ENCODE measurements at places on chromosomes 7 and 10.

DNA sequence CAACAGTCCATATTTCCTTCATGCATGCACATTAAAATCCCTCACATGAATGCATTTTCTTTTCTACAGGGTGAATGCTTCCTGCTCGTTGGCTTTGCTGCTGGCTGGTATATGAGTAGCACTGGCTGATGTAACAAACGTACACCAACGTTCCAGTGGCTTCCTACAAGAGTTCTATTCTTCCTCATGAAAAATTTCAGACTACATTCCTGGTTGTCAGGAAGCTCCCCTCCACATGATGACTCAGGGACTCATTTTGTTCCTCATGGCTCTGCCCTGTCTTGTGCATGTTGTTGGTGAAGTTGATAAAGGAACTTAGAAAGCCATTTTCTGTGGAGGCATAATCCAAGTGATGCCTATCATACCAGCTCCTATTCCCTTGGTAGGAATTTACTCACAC is 470.7 kb upstream of the KLF6 start:
- peak; percentile 43 for DNase-seq

DNA sequence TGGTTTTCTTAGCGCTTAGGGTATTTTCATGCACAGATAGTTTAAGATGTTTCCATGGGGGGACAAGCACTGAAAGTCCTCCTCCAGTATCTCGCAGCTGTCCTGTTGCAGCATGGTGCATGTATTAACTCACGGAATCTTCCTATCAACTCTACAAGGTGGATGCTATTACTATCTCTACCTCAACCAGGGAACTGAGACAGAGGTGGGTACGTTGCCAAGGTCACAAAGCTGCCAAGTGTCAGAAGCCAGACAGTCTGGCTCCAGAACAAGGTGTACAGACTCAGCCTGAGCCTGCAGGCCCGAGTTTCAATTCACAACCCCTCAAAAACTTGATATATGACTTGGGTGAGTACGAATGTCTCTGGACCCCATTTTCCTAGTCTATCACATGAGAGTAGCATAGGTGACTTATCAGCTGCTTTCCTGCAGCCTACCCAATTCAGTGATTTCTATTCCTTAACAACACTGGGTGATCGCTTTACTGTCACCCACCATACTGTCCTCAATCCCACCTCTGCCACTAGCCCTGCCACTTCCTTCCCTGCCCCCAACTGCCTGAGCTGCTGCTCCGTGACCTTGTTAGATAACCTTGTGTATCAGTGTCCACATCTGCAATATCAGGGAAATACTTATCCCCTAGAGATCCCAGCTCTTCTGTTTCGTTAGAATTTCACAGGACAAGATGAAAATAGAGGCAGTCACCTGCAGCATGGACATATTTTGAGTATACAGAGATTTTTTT is 92.1 kb downstream of the ABCC2 start:
- DNase-seq: no peak

DNA sequence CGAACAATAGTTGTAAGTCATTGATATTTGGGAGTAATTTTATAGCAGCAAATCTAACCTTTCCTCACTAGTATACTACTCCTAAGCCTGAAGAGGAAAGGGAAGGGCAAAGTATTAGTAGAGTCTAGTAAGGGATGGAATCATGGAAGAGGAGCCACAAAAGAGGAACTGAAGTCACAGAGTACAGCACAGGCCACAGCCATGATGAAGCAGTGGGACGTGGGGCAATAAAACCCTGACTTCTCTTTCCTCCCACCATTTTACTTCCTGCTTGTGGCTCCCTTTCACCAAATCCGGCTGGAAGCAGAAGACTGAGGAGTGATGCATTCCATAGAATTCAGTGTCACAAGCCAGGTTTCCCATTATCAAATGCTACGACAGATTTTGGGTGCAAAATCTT is 58.7 kb downstream of the CABCOCO1 start:
- DNase-seq: no peak

DNA sequence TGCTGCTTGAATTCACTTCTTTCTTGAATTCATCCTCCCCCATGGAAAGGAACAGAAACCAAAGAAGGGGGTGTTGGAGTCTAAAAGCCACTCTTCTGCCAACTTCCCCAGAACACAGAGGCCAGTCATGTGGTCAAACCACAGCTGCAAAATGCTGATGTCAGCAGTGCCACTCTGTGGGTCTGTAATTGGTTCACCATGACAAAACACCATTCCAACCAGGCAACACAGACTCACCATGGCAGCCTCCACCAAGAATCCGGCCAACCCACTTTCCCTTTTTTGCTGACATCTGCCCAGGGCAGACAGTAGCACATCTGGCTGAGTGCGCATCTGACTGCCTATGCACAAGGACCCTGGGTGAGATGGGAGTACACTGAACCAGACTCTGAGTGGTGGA is 16.8 kb downstream of the OSBPL3 start:
- DNase-seq: peak; percentile 46

GRCh38 chr10:97063271-97063982 is 122.3 kb downstream of the SLIT1 start:
- DNase-seq: no peak

- no peak for DNase-seq
Measured at GRCh38 chr10:22656036-22656435, 58.3 kb downstream of the PIP4K2A start.

- peak; percentile 11 for DNase-seq
Measured at GRCh38 chr10:36425131-36425797, 700.1 kb upstream of the ANKRD30A start.

- DNase-seq: no peak
Measured at GRCh38 chr7:1255817-1256340, 23.2 kb downstream of the UNCX start.

DNA sequence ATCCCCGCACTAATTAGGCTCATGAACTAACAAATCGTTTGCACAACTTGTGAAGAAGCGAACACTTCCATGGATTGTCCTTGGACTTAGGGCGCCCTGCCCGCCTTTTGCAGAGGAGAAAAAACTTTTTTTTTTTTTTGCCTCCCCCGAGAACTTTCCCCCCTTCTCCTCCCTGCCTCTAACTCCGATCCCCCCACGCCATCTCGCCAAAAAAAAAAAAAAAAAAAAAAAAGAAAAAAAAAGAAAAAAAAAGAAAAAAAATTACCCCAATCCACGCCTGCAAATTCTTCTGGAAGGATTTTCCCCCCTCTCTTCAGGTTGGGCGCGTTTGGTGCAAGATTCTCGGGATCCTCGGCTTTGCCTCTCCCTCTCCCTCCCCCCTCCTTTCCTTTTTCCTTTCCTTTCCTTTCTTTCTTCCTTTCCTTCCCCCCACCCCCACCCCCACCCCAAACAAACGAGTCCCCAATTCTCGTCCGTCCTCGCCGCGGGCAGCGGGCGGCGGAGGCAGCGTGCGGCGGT is at the start of gene EMX2:
Gene EMX2 (plus strand): TSS at position 41 of the 519 bp plus-strand sequence. CDS start 522 bp downstream, outside the sequence.
- DNase-seq: peak; percentile 56

All from fibroblast of skin of scalp (primary cell).